ENCODE measurements at places on chromosomes 1 and 21.

GRCh38 chr1:8201331-8201861 lies 116.5 kb upstream of the SLC45A1 start:
- DNase-seq = no peak

DNA sequence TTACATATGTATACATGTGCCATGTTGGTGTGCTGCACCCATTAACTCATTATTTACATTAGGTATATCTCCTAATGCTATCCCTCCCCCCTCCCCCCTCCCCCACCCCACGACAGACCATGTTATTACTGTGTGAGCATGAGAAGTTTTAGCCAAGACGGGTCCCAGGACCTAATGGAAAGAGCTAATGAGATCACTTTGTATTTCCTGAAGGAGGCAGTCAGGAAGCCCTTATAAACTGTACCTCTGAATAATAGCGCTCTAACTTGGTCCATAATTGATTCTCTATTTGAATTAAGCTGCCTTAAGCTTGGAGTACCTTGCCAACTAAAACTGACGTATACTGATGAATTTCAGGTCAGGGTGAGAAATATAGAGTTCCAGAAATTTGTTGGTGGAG lies 4.1 kb upstream of the NEGR1 start:
- DNase-seq = no peak

DNA sequence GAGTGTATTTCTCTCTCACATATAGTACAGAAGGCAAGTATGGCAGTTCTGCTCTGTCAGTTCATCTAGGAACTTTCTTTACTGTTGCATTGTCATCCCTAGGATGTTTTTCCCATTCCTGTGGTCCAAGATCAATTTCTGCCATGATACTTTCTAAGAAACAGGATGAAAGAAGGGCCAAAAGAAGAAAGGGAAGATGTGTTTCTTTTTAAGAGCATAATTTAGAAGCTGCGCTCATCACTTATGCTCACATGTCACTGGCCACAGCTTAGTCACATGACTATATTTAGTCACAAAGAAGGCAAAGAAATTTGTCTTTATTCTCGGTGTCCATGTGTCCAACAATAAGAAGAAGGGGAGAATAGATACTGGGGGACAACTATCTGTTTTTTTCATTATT lies 7.0 kb upstream of the MAST2 start:
- no peak for DNase-seq

GRCh38 chr1:58848818-58849411 lies 65.1 kb upstream of the JUN start:
- DNase-seq = peak; percentile 97

- no peak for DNase-seq
Observed at GRCh38 chr1:182330303-182330702, 61.3 kb downstream of the GLUL start.

- no peak for DNase-seq
Observed at GRCh38 chr1:21325731-21326387, 35.6 kb upstream of the ECE1 start.

DNA sequence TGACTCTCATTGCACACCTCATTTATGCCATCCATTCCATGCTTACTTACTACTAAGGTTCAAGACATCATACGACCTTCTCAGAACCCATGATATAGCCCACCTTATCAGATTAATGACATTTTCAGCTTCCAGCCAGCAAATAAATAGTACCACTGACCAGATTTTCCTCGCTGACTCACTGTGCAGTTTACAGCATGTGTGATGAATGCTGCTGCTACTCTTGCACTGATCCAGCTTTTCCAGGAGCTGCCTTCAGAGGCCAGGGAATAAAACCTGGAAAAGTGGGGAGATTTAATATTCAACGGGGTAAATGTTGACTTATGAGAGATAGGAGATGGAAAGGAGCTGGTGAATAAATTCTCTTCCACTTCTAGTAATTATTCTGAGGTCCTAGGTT lies 247.1 kb downstream of the COL11A1 start:
- DNase-seq = no peak

- no peak for DNase-seq
Observed at GRCh38 chr21:29487154-29487553, 188.4 kb downstream of the BACH1 start.

- DNase-seq = no peak
Observed at GRCh38 chr1:10728595-10729410, 67.6 kb downstream of the CASZ1 start.

- no peak for DNase-seq
Observed at GRCh38 chr1:20223551-20224419, 37.5 kb upstream of the PLA2G2C start.

DNA sequence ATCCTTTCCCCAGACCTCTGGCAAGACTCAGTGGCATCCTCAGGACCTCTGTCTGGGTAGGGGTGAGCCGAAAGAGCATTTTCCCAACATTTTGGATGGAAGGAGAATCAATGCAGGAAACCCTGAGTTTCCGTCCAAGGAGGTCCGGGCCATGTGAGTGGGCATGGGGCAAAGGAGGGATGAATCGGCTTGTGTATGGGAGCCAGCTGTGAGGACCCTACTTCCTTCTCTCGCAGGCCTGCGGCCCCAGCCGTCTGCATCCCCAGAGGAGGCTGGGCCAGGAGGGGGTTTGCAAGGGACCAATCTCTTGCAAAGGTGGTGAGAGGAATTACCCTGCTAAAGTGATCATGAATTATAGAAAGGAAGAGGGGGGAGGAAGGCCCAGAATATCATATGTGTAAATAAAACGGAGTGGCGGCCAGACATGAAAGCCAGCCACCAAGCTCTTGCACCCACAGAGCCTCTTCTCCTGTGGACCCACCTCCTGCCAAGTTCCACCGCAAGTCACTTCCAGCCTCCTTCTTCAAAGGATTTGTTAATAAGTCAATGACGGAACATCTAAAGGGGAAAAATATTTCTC lies 48.2 kb upstream of the POU3F1 start:
- DNase-seq = no peak

DNA sequence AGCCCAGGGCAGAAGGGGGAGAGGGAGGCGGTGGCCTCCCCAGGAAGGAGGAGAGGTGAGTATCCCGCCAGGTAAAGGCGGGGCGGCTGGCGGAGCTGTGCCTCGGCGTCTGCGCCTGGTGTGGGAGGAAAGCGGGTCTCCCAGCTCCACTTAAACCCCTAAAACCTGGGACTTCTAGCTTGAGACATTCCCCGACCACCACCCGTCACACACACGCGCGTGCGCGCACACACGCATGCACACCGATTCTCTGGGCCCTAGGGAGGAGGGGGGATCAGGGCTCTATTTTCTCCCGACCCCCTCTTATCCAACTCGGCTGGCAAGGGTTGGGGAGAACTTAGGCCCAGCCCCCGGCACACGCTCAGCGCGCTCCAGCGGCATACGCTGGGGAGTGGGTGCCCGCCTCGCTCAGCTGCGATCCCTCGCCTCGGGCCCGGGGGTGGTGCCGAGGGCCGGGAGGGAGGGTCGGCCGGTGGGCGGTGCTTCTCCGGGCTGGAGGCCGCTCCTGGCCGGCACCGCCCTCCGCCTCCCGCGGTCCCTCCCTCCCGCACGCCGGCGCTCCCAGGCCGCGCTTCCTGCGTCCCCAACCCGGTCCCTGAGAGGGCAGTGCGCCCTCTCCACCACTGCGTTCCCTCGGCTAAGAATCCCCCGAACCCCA lies at the start of gene TMEM51:
Gene TMEM51, plus strand, starts transcription at position 564 of the 658 bp plus-strand sequence. CDS start 61,341 bp downstream, outside the sequence.
- no peak for DNase-seq

Measured in Panc1 (cell line).